GM13976 (cell line): ENCODE measurements at places on chromosomes 16 and 17.

DNA sequence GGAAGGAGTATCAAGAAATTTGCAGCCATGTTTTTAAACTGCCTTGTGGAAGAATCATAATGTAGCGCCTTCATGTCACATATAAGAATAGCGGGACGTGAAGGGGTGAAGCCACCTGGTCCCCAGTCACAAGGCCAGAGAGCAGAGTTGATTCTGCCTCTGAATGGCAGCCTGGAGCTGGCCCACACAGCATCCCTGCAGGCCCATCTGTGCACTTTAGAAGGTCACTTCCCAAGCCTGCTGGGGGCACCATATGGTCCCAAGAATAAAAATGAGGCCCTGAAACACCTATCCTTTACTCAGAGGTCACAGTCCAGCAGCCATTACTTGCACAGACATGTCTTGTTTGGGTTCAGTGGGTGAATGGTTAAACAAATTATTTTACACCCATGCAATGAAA is 15.0 kb downstream of the CD300E start:
- no peak for DNase-seq

- DNase-seq, result no peak
Observed at GRCh38 chr17:77521076-77521475, 380.3 kb downstream of the SEC14L1 start.

DNA sequence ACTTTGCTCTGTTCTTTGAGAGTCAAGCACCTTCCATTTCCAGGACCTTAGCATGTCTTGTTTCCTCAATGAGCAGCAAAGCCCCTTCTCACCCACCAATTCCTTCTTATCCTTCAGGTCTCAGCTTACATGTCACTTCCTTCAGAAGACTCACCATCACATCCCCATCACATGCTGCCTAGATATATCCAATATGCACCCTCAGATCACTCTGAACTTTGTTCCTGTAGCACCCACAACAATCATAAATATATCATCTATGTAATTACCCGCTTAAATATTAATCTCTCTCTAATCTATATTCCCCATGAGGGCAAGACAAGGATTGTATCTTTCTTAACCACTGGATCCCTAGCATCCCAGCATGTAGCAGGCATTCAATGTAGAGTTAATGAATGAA is 30.4 kb downstream of the KANSL1 start:
- DNase-seq, result no peak

- no peak for DNase-seq
Observed at GRCh38 chr16:87358696-87359095, 24.9 kb downstream of the FBXO31 start.
